Gastrocnemius medialis (tissue), 4 donors: ENCODE measurements at places on chromosomes 13 and 19. TPM values are rescaled to one million over a fixed set of nuclear protein-coding genes. Genes with fewer than 3 reads are reported as not detected.
A peak's percentile ranks its signal among the peaks of the same experiment; 100 is the strongest.

- peaks cover 9% of the 10 kb centered on the region for H3K4me1 ChIP-seq
- H3K27ac ChIP-seq: no peak overlapping the region
- no peak for DNase-seq
- H3K4me3 ChIP-seq: no peak overlapping the region
Measured at GRCh38 chr13:49441846-49442245, 2.0 kb downstream of the CAB39L start.

- no peak overlapping the region for H3K27ac ChIP-seq
- H3K4me3 ChIP-seq: no peak overlapping the region
- no peaks in the 10 kb centered on the region for H3K36me3 ChIP-seq
- no peaks in the 10 kb centered on the region for H3K4me1 ChIP-seq
- no peaks in the 10 kb centered on the region for H3K27me3 ChIP-seq
Measured at GRCh38 chr19:5193192-5193591, 147.4 kb downstream of the PTPRS start.

DNA sequence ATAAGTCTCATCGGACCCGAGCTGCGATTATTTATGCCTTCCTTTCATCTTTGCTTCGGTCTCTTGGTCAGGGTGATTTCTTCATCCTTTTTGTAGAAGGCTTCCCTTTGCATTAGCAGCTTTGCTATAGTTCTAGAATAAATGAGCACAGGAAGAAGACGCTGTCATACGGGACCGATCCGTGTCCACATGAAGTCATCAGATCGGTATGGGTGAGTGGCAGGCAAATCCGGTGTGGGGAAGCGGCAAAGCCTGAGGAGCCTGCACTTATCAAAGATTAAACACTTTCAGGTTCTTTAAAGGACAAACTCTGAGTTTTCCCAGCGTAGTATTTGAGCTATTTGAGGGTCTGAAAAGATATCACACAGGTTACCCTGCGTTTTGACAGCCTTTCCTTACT lies 119.3 kb downstream of the IRS2 start:
- no peaks in the 10 kb centered on the region for H3K36me3 ChIP-seq
- H3K4me3 ChIP-seq: no peak overlapping the region
- H3K4me1 ChIP-seq: no peaks in the 10 kb centered on the region

DNA sequence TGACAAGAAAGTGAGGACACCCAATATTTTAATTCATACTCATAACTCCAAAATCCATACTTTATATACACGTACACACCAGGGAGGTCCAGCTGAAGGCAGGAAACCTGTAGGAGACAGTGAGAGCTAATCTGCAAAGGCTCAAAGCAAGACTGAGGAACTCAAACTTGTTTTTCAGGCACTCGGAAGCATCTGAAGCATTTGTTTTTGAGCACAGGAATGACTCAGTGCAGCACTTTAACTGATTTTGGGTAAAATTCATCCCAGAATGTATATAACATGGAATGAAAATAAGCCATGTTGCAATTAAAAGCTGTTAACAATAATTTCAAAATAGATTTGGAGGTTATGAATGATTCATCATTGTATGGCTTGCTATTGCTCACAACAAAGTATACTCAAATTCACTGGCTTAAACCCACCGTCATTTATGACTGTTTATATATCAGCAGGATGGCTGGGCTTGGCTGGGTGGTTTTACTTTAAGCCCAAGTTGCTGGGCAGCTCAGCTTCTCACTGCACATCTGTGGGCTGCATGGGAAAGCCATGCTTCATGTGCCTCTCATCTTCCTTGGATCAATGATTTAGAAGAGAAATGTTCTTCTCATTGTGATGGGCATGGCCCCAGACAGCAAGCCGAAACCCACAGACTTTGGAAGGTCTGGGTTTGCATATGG lies 177.0 kb downstream of the RFC3 start:
- no peak overlapping the region for H3K27ac ChIP-seq
- no peak for DNase-seq
- no peaks in the 10 kb centered on the region for H3K27me3 ChIP-seq
- no peaks in the 10 kb centered on the region for H3K36me3 ChIP-seq
- no peak overlapping the region for H3K4me3 ChIP-seq
- no peaks in the 10 kb centered on the region for H3K4me1 ChIP-seq

DNA sequence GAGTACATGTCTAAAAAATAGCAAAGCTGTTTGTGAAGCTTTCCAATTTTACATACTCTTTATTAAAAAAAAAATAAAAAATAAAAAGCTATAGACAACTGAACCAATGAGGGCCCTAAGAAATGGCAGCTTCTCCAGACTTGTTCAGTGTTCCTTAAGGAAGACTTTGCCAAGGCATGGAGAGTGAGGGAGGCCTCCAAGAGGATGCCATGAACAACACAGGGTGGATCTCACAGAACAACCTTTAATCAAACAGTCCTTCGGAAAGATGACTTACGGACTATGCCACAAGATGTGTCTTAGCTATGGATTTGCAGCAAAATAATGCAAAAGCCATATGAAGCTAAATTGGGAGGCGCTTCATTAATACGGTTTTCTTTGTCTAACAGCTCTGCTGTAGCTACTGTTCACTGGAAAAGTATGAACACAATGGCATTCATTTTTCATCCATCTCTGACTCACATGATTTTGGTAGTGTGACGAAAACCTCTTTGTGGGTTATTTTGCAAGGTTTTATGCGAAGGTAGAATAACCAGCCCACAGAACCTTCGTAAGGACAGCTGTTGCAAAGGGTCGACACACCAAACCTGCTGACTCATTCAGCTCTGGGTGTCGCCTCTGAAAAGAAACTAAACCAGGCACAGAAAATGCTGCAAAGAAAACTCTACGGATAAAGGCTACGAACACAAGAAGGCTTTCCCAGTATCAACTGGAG lies 27.7 kb downstream of the EFNB2 start:
- peak overlapping the region; percentile 21 for H3K4me3 ChIP-seq
- DNase-seq: no peak
- peak overlapping the region; percentile 51 for H3K27ac ChIP-seq
- no peaks in the 10 kb centered on the region for H3K27me3 ChIP-seq
- H3K36me3 ChIP-seq: peaks cover 5% of the 10 kb centered on the region

OLFM2 gene
- total RNA-seq: not detected

ZNF493 gene
- total RNA-seq: 6.5 TPM

KIR2DL4 gene
- not detected for total RNA-seq

SLC25A23 gene
- 73.6 TPM for total RNA-seq

PROSER1 gene
- total RNA-seq: 9.4 TPM
